ELF-1 (cell line): ENCODE measurements at places on chromosomes 3 and 15.

DNA sequence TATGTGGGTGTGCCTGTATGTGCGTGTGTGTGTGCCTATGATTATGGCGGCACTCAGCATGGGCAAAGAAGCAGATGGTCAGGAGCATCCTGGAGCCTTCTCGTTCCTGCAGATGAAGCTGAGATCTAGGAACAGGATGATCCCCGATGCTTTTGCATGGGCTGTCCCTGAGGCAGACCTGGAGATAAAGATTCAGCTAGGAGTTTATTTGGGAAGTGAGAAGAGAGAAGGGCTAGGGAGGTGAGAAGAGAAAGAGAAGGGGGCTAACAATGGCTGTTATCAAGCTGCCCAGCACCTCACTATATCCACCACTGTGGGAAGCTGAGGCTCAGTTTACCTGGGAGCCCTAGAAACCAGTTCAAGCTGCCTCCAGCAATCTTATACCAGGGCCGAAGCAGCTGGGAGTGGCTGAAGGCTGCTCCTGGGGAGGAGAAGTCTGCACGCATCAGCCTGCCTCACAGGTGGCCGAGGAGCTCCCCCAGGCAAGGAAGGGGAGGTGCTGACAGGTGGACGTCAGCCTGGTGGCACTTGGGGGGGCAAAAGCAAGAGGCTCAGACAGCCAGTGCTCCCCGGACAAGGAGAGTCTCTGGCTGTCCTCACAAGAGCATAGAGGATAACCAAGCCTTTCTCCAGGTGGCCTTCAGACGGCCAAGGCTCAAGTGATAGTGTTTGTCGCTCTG is 94.0 kb upstream of the IQSEC1 start:
- no peak for DNase-seq

DNA sequence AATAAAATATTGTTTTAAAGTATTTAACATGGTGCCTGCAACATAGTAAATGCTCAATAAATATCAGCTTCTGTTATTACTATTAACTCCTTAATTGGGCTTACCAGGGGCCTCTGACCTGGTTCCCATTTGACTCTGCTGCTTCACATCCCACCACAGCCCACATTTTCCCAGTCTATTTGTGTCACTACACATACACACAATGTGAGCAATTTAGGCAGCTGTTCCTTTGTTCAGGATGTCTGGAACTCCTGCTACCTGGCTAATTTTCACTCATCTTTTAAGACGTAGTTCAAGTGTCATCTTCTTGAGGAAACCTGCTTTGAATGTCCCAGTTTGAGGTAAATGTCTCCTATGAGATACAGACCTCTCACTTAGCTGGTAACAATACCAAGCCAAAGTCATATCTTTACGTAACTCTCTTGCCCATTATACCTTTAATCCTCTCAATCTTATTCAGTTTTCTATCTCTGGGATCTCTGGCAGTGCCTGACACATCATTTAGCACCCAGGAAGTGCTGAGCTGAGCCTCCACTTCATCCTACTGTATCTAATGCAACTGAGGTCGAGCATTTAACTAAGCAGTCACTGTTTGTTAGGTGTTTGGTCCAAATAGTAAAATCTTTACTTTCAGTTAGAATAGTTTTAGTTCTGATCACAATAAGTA is 4.4 kb downstream of the TGFBR2 start:
- no peak for DNase-seq

DNA sequence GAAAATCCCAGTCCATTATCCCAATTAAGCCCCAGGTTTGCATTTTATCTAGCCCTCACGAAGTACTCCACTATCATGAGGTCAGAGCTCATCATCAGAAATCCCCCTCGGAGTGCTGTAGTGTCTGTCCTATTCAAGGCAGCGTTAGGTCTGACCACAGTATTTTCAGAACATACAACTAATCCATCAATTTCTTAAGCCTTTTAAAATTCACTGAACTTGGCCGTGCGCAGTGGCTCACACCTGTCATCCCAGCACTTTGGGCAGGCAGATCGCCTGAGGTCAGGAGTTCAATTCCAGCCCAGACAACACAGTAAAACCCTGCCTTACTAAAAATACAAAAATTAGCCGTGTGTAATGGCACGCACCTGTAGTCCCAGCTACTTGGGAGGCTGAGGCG is 11.9 kb downstream of the VGLL4 start:
- no peak for DNase-seq

- peak; percentile 87 for DNase-seq
These were observed 137.4 kb upstream of the UMPS start for GRCh38 chr3:124592658-124593441.
